Foreskin fibroblast (primary cell): ENCODE measurements at places on chromosomes 4 and X.
A peak's percentile ranks its signal among the peaks of the same experiment; 100 is the strongest.

DNA sequence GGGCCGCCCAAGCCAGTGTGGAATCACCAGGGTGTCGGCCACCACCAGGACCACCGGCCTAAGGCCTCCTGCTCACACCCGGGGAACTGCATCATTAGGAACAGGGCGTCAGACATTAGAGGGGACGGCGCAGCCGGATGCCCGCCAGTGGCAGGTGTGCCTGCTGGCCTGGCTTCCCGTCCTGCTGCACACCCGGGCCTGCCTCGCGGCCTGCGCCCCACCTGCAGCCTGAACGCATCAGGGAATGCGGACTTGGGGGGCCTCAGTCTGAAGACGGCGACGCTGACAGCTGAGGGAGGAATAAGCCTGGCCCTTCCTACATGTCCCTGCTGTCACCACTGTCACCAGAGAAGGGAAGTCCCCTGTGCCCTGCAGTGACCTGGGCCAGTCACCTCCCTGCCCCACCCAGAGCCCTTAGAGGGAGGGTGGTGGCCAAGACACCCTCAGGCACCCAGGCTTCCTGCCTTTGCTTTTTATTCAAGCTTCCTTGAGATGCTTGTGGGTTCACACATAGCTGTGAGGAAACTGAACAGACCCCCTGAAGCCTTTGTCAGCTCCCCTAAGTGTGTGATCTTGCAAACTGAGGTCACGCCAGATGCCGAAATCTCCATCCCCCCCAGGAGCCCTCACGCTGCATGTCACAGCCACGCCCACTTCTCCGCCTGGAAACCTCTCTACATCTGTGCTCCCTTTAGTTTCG lies 3.2 kb downstream of the DGKQ start:
- no peak for DNase-seq

- DNase-seq, result peak; percentile 41
Measured at GRCh38 chr4:86400216-86400615, 40.4 kb upstream of the MAPK10 start.

GRCh38 chr4:87734936-87735335 lies 64.4 kb upstream of the IBSP start:
- no peak for DNase-seq

DNA sequence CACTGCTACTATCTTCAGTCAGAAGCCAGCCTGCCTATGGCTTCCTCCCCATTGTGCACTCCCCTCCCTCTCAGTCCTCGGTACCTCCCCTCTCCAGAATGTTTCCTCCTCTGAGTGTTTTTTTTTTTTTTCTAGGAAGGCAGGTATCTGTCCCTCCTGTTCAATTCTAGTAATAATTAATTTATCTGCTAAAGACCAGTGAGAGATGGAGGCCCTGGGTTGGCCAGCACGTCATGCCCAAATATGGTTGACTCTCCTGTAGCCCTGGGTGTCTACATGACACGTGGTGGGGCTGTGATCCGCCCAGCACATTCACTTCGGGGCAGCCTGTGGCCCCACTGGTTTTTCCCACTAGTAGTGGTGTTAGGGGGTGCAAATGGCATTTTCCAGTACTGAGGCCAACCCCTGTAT lies 1.8 kb downstream of the FLNA start:
- DNase-seq, result no peak

DNA sequence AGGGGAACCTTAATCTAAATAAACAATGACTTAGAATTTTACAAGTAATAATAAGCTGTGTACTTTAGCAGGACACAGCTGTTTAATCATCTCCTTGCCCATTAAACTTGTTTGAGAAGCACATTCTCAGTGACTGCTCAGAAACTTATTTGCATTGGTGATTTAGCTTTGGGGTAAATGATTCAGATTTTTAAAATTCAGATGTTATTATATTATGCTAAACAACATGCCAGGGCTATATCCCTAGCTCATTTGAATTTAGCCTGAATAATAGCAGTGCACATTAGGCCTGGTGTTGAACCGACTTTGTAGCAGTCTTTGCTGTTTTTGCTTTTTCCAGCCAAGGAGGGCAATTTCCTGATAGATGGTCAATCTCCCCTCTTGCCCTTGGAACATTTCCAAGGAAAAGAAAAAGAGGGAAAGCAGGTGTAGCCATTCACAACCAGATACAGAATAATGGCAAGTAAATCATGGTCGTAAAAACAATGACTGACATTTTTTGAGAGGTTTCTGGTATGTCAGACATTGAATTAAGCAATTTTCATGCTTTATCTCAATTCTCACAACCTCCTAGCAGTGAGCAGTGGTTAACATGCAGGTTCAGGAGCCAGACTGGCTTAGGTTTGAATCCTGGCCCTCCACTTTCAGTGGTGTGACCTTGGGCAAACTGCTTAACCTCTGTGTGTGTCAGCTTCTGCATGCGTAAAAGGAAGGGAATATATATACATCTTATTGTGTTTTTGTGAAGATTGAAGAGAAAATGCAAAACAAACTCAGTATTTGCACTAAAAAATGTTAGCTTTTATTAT lies 16.8 kb downstream of the ARHGEF38 start:
- DNase-seq, result no peak

GRCh38 chr4:43351970-43352806 lies 459.7 kb downstream of the GRXCR1 start:
- no peak for DNase-seq

DNA sequence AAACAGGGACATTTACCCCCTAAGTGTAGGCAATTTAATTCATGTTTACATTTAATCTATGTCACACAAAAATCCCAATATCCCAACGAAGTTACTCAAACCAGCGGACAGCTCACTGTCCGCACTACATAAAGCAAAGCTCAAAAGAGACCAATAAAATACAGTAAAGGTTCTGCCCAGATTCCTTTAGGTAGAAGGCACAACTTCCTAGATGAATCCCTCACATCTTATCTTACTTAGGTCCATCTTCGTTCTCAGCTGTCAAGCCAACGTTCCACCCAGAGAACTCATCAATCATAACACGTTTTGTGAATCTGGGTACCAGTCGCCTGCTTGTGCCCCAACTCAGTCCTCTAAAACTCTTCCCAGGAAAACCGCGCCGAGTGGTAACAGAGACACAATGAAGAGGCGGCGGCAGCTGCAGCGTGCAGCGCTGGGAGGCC lies 1.7 kb downstream of the HNRNPDL start:
- DNase-seq, result no peak

DNA sequence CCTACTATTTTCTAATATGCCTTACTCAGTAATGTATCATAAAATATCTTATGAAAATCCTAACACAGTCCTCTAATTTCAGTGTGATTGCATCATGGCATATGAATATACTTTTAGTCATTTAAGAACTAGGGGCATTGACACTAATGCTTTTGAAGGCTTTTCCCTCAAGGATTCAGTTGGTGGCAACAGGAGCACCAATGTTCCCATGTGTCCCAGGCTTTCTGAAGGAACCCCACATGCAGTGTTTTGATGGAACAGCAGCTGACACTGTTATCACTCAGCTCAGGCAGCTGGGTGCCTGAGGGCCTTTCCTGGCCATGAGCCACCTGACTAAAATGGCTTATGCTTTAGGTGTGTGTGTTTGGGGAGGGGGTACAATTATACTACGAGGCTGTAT lies 348.3 kb downstream of the ARHGAP24 start:
- peak; percentile 76 for DNase-seq

GRCh38 chr4:67158666-67159065 lies 386.6 kb downstream of the CENPC start:
- DNase-seq, result no peak

DNA sequence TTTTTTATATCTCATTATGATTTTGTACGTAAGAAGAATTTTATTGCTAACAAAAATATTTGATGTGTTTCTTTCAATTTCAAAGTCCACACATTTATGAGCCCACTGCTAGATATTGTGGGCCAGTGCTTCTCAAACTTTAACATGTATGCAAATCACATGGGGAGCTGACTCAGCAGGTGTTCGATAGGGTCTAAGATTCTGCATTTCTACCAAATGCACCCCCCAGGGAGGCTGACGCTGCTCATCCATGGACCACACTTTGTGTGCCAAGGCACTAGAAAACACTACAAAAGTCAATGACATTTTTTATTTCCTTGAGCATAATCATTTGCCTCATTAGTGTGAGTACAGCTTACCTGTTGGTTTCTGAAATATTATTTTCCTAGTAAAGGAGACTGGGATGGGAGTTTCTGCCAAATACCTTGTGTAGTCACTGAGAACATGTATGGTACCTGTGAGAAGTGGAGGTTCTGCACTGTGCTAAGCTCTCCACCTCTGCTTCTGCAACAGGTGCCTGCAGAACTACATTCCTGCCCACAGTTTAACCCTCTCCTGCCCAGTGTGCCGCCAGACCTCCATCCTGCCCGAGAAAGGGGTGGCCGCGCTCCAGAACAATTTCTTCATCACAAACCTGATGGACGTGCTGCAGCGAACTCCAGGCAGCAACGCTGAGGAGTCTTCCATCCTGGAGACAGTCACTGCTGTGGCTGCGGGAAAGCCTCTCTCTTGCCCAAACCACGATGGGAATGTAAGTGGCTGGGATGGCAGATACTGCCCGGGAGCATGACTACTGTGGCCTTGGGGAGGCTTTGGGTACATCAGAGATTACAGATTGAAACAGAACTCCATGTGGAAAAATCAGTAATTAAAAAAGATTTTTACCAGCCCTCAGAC lies 68.9 kb upstream of the MND1 start:
- no peak for DNase-seq

- DNase-seq, result peak; percentile 92
Measured at GRCh38 chr4:1683261-1683735, 815 bp downstream of the FAM53A start.

GRCh38 chr4:13984991-13985800 lies 357.7 kb upstream of the BOD1L1 start:
- peak; percentile 89 for DNase-seq

- DNase-seq, result peak; percentile 22
Measured at GRCh38 chr4:174561560-174561959, 39.3 kb upstream of the HPGD start.

DNA sequence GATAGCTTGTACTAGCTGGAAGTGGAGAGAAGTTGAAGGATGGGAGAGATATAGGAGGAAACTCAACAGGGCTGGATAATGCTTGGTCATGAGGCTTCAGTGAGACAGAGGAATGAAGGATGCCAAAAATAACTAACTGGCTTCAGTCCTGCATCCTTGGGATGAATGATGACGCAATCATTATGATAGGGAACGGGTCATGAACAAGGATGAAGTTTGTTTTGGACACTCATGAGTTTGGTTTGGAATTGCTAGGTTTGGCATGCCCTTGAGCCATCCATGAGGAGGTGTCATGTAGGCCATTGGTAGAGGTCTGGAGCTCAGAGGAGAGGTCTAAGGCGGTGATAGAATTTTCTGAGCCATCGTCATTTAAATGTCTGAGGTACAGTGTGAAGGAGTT lies 160.0 kb upstream of the NHS start:
- DNase-seq, result peak; percentile 1

GRCh38 chrX:130637591-130637990 lies 235.8 kb downstream of the RBMX2 start:
- DNase-seq, result peak; percentile 56

GRCh38 chr4:159292137-159292896 lies 189.4 kb downstream of the RAPGEF2 start:
- DNase-seq, result no peak

GRCh38 chrX:135411893-135412292 lies 9.9 kb upstream of the SMIM10L2A start:
- peak; percentile 26 for DNase-seq

DNA sequence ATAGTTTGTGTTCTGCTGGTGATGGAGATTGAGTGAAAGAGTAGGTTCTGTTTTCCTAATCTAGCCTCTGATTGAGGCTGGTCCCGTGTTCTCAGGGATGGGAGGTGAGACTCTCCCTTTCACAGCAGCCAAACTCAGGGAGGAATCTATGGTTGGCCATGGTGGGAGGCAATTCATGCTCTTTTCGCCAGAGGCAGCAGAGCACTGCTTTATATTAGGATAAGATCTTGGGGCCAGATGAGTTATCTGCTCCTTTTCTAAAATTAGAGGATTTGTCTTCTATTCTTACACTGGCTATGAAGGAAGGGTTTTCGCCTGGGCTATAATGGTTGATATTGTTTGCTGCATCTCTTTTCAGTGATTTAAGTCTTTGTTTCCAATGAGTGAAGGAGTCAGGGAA lies 63.9 kb upstream of the NLGN4X start:
- DNase-seq, result no peak

- DNase-seq, result no peak
Measured at GRCh38 chr4:151743128-151743854, 17.5 kb downstream of the GATB start.

GRCh38 chr4:98656886-98657285 lies 1.5 kb downstream of the TSPAN5 start:
- no peak for DNase-seq

DNA sequence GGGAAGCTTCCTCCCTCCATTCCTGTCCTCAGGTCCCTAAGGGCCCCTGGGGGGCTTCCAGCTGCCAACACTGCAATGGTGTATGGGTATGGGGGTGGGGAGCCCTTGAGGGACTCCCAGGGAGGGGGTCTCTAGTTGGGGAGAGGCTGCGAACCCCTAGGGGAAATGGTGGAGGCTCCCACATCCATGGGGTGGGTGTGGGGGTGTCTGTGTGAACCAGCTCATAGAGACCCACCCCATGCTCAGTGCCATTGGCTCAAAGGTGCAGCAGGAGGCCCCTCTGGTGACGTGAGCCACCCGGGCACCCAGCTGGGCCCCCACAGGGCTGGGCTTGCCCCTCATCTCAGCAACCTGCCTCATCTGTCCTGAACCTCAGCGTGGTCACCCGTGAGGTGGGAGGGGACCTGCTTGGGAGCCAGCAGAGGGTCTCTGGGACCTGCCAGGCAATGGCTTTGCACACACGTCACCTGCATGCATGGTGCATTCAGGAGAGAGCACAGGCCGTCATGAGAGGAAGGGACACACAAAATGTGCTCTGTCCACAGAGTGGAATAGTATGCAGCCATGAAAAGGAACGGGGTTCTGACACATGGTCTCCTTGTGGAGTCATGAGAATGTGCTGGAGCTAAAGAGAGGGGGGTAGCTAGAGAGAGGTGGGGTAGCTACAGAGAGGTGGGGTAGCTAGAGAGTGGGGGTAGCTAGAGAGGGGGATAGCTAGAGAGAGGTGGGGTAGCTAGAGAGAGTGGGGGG lies 22.7 kb upstream of the PLCXD1 start:
- no peak for DNase-seq

DNA sequence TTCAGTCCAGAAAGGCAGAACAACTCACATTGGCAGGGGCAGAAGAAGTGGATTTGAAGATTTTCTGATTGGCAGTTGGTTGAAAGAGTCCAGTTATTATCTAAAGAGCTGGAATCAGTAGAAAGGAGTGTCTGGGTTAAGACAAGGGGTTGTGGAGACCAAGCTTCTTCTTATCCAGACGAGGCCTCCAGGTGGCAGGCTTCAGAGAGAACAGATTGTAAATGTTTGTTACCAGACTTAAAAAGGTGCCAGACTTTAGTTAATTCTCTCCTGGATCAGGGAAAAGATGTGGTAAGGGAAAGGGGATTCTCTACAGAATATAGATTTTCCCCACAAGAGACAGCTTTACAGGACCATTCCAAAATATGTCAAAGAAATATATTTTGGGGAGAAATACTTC lies 36.7 kb upstream of the TLR3 start:
- no peak for DNase-seq

- DNase-seq, result no peak
Measured at GRCh38 chr4:138329506-138330070, 87.4 kb upstream of the SLC7A11 start.
